ENCODE measurements at places on chromosomes 11 and 22.

- no peak for DNase-seq
These were observed 13.9 kb upstream of the TXNRD2 start for GRCh38 chr22:19955241-19956128.

DNA sequence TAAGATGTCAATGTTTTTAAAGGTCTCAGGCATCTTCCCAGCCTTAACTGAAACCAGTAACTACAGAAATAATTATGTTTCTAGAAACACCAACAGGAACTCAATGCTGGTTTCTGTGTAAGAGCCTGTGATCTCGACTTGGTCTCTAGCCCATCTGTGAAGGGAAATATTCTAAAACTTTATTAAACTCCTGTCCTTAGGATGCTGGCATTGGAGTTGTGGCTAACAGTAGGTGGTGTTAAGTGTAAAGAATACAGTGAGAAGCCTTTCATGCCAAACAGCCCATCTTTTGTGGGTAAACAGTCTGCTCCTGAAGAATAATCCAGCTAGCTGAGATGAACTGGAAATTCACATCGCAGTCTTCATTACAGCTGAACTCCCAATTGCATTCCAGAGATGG, 133.2 kb downstream of the ADAMTS15 start:
- DNase-seq: no peak

- DNase-seq: no peak
These were observed 28.1 kb upstream of the SCGB1A1 start for GRCh38 chr11:62390722-62391121.

DNA sequence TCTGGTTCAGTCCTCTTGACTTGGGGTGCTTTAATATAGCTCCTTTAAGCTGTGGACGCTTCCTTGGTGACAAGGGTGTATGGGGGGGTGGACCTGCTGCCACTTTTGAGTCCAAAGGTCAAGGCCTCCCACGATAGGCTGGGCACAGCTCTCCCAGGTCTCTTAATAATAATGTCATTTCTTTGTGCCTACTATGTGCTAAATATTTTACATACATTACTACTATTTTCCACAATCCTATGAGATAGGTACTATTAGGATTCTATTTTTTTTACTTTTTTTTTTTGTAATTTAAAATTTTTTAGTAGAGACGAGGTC, 304 bp upstream of the UCP3 start:
- no peak for DNase-seq

All from hepatic stellate cell (primary cell).